ENCODE measurements at places on chromosomes 7 and 10.

GRCh38 chr10:5493691-5494090 is 5.7 kb downstream of the CALML5 start:
- no peak for DNase-seq

GRCh38 chr10:79190740-79191261 is 122.0 kb downstream of the ZMIZ1 start:
- no peak for DNase-seq

GRCh38 chr7:73999664-74000435 is 28.1 kb upstream of the ELN start:
- DNase-seq: no peak

DNA sequence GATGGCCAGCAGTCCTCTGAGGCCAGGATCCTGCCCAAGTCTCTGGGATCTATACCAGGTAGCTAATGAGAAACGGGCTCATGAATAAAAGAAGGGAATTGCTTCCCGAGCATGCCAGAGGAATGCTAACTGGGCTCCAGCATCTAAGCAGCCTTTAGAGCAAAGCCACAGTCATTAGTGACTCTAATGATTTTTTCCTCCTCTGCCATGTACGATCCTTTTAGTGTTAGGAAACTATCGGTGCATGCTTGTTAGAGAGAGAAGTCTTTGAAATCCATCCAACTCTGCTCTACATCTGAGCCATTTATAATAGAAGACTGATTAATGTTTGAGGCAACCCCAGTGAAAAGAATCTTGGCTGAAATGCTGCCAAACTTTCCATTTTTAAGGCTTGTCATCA is 124.9 kb upstream of the TCERG1L start:
- DNase-seq: no peak

DNA sequence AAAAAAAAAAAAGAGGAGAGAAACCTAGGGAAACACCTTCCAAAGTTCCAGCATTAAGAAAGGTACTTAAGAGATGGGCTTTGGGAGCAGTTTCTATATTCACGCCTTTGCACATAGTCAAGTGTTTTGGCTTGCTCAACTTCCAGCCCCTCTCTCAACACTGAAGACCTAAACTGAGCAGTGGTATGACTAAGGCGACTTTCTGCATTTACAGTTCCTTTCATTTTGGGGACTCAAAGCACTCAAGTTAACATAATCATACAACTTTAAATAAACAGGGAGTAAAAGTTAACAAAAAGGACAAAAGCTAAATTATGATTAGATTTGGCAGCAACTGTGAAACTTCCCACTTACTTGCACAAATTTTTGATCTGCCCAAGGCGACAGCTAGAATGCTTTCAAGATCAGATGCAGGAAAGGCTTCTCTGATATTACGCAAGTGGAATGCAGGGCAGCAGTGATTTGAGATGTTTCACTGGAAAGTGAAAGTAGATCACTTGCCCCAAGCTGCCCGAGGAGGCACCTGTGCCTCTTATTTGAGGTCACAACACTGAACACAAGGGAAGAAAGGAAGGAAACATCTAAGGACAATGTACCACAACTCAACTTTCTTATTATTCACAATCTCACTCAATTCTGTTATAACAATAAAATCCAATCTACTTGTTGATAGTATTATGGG is 199.5 kb downstream of the SKAP2 start:
- DNase-seq: no peak

DNA sequence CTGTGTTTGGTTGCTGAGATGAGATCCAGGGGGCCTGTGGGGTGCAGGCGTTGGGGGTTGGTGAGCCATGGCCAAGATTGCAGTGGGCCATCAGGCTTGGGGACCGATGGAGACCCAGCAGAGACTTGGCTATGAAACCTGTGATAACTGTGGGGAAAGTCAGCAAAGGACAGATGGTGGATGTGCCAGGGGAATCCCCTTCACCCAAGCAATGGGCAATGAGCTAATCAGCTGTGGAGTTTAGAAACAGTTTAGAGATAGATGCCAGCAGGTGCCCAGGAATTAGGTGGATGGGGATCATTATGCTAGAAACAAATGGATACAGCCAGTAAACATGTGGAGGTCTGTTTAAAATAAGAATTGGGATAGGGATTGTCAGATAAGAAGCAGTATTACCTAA is 151.4 kb upstream of the FERD3L start:
- no peak for DNase-seq

GRCh38 chr10:96834120-96834519 is 2.0 kb downstream of the LCOR start:
- no peak for DNase-seq

GRCh38 chr10:119207713-119208552 is 562 bp downstream of the GRK5 start:
- DNase-seq: no peak

DNA sequence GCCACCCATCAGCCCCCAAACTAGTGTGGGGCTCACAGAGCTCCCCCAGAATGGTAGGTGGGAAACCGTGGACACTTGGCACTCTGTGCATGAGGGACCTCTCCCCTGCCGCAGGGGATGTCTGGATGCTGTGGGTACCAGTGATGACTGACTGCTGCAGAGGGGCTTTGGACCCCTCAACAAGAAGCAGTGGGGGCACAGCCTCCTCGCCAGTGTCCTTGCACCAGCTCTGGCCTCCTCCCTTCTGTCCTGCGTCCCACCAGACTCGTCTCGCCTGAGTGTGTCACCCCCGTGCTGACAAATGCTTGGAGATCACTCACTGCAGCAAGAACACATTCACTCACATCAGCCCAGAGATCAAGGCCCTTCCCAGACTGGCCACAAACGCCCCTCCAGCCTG is 37.3 kb upstream of the R3HCC1L start:
- no peak for DNase-seq

DNA sequence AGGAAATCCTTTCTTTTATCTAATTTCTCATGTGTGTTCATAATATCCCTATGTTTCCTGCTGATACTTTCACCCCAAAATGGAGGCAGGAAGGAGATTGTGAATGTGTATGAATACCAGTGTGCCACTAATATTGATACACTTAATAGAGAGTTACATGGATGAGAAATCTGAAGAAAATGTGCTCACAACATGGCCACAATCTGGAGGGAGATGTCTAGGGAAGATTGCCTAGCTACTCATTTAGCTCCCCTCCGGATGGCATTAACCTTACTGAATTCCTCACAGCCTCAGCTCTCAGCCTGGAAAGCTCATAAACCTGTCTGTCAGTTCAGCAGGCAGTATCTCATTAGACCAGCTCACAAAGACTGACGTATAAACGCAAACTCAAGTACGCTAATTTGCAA is 23.4 kb upstream of the DMTF1 start:
- no peak for DNase-seq

DNA sequence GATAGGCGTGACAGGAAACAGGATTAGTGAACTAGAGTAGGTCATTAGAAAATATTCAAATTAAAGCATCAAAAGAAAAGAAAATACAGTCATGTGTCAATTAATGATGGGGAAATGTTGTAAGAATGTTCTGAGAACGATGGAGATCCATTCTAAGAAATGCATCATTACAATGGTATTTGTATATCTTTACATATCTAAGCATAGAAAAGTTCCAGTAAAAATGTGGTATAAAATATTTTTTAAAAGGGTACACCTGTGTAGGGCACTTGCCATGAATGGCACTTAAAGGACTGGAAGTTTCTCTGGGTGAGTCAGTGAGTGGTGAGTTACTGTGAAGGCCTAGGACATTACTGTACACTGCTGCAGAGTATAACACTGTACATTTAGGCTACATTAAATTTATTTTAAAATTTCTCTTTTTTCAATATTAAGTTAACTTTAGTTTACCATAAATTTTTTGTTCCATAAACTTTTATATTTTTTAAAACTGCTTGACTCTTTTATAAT is 282.5 kb downstream of the BMPER start:
- no peak for DNase-seq

DNA sequence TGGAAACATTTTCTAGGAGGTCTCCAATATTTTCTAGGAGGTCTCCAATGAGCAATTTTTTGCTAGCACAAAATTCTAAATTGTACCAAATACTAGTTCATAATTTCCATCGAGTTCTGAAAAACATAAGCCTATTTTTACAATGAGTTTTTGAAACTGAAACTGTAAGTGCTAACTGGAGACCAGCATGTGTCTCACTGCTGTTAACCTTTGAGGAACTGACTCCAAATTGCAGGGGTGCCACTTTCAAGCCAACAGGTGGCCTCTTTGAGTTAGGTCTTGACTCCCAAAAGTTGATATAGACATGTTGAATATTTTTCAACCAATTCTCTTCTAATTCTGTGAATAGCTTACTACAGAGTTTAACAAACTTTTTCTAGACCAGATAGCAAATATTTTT is 58.8 kb downstream of the CAV1 start:
- DNase-seq: no peak

- DNase-seq: no peak
Observed at GRCh38 chr10:35493196-35494118, 111.7 kb upstream of the GJD4 start.

GRCh38 chr7:92221766-92222165 is 23.9 kb downstream of the KRIT1 start:
- DNase-seq: no peak

GRCh38 chr10:118462401-118462800 is 120.3 kb upstream of the FAM204A start:
- DNase-seq: no peak

DNA sequence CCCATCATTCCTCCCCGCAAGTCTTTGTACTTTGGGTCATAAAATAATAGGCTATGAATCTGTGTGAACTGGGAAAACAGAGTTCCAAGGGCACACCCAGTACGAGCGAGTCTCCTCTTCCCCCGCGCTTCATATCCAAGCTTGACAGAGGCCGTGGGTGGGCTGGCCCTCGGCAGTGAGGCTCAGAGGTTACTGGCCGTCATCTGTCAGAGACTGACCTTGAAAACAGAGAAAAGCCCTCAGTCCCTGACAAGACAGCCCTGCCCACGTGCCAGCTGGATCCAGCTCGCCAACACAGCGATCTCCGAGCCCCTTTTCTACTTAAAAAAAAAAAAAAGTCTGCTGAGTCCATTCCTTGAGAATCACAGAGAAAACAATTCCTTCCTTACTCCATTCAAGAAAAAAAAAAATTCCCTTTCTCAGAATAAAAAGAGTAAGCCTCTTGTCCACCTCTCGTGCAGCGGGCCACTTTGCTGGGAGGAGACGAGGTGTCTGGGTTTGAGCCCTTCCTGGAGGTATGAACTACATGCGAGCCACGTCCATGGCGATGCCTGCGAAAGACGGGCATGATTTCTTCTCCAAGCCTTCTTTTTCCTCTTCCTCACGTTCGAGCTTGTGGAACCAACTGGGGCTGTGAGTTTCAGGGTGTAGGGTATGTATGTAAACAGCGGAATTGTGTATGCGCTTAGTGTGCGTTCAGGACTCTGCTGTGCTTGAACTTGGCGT is 744 bp upstream of the BICC1 start:
- no peak for DNase-seq

GRCh38 chr10:103811463-103811862 is 43.9 kb downstream of the SH3PXD2A start:
- DNase-seq: no peak

- DNase-seq: no peak
Observed at GRCh38 chr10:52772623-52773022, at the start of gene MBL2. MBL2 (minus strand) TSS chr10:52772784; CDS start chr10:52771635, 1,149 bp downstream.

GRCh38 chr7:42244828-42245227 is 7.8 kb upstream of the GLI3 start:
- DNase-seq: no peak

GRCh38 chr7:7789551-7789988 is 71.2 kb upstream of the RPA3 start:
- DNase-seq: no peak

GRCh38 chr7:143494622-143495021 is 16.9 kb downstream of the TAS2R41 start:
- no peak for DNase-seq

DNA sequence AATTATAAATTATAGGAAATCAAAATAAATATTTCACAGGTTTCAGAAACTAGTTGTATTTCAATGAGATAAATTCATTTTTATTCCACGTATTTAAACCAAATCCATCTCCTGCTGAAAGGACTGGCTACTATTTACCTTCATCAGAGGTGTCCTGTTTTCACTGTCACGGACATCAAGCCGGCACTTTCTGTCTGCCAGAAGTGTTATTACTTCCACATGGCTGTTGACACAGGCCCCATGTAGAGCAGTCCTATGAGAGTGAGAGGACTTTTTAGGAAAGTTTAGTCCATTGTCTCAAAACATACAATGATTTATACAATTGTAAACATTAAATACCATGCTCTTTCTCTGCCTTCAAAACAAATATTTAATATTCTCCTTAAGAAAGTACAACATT is 100.4 kb upstream of the ACBD5 start:
- no peak for DNase-seq

DNA sequence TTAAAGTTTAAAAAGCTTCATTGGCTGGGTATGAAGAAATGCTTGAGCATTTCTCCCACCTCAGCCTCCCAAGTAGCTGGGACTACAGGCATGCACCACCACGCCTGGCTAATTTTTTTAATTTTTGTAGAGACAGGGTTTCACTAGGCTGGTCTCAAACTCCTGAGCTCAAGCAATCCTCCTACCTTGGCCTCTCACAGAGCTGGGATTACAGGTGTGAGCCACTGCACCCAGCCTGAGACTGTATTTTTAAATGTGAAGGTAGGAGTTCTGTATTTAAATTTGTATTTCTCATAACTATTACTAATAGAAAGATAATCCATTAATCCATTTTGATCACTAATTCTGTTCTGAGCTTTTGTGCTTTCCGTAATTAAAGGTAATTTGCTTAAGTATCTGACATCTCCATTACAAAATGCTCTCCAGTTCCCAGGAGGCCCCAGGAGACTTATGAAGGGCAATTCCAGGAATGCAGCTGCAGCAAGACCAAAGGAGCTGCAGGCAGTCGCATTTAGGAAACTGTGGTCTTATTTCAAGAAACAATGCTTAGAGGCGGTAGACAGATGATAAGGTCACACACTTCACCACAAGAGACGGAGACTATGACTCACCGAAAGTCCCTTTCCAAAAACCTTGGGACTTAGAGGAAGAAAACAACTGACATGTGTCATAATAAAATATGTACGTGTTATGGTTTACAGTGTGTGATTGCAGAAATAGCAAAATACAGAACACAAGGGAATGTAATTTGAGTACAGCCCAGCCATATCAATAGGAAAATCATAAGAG is 23.3 kb downstream of the YAE1 start:
- DNase-seq: peak; percentile 79

DNA sequence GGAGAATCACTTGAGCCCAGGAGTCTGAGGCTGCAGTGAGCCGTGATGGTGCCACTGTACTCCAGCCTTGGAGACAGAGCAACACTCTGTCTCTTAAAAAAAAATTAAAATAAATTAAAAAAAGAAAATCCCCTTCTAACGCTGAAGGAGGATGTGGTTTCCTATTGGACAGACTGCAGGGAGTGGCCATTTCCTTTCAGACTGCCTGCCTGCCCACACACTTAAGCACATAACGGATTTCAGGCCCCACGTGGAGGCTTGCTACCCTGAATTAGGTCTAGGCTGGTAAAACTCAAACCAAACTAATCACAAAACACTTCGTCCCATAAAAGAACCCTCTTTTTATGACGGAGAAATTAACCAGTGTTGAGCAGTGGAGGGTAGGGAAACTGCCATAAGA is 34.0 kb downstream of the GATA3 start:
- DNase-seq: no peak

DNA sequence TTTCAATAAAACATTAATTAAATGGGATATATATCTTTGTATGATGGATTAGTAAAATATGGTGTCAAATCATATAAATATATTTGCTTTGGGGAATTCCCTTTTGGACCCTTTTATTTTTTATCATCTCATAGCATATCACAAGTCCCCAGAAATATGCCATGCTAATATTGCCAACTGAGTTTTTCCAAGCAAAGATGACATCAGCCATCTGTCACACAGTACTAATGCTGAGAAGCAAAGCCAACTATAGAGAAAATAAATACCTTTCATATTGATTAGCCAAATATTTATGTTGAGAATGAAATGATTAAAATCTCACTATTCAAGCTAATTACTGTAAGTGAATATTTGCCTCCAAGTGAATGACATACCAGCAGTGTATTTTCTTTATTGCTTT is 575.3 kb downstream of the ETV1 start:
- no peak for DNase-seq
